ENCODE measurements at places on chromosomes 7 and 10.
A peak's percentile ranks its signal among the peaks of the same experiment; 100 is the strongest.

DNA sequence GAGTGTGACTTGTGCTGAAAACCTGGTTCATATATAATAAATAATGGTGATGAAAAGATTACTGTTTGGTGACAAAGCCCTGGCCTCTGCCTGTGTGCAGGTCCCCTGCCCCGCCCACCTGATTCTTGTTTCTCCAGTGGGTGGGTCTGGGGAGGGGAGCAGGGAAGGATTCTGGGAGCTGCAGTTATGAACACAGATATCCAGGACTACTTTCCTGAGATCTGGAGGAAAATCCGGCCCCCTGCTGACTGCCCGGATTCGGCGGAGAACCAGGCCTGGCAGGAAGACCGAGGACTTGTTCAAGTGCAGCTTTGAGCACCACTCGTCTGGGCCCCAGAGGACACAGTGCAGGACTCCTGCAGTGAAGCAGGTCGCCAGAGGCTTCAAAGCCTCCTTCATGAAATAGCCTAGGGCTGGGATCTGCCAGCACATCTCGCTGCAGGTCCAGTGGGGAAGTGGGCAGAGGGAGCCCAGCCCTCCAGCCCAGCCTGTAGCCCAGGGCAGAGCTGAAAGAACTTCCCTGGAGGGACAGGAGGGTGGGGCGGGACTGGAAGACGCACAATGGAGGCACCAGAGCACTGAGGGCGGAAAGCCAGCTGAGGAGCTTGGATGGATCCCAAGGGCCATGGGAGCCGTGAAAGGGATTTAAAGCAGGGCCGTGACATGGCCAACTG lies 7.0 kb downstream of the ATP6V0E2 start:
- no peak for DNase-seq

DNA sequence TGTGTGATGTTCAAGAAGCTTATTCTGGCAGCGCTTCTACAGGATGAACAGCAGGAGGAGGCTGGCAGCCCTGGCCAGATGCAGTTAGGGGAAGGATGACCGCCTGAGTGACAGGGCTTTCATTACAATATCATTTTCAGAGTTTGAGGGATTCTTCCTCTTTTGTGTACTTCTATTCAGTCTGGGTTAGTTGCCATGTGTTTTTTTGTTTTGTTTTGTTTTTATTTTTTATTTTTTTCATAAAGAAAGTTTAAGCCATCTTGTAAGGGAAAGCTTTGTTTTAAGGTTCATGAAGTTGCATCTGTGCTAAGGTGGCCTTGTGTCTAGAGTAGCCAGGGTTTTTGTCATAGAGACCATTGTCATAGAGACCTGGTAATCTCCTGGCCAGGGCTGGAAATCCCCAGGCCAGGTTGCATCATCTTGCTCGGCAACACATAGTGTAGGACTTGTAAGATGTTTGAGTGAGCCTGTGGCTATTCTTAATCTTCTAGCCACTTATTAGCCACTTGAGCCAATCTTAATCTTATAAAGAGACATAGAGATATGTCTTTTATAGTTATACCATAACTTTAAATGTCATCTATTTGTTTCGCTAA lies 230.5 kb upstream of the TMEM229A start:
- DNase-seq: no peak

DNA sequence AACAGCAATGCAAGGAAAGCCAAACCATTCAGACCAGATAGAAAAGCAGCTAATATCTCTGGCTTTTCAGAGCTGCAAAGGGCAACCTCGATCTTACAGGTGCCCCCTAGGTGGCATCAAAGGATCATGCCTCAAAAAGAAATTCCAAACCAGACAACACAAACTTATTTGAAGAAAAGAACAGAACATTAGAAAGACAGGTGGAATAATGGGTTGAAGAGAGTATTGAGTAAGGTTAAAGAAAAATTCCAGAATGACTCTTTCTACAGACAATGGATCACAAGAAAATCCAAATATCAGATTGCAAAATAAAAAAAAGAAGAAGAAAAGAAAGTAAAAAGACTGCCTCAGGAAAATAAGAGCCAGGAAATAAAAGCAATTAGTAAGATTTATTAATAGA lies 213.7 kb downstream of the ELMO1 start:
- DNase-seq: no peak

- peak; percentile 16 for DNase-seq
Measured at GRCh38 chr7:30348083-30348560, 63.7 kb downstream of the ZNRF2 start.

DNA sequence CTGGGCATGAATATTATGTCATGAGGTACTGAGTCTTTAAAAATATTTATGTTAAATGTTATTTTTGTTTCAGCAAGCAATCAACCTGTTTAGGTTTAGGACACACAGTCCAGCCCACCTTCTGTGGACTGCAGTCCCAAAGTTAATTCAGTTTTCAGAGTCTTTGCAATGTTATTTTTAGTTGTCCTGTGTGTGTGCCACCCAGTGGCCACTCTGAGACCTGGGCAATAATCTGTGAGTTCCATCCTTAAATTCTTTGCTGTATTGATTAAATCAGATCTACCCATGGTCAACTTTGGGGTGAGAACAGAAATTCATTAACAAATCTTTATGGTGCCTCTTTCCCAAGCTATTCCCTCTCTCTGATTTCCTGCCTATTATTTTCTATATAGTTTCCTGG lies 415.1 kb downstream of the CCSER2 start:
- DNase-seq: no peak

GRCh38 chr7:87876869-87877234 lies 559 bp downstream of the DBF4 start:
- DNase-seq: no peak

- no peak for DNase-seq
Measured at GRCh38 chr10:90822508-90822907, 35.3 kb downstream of the HTR7 start.

DNA sequence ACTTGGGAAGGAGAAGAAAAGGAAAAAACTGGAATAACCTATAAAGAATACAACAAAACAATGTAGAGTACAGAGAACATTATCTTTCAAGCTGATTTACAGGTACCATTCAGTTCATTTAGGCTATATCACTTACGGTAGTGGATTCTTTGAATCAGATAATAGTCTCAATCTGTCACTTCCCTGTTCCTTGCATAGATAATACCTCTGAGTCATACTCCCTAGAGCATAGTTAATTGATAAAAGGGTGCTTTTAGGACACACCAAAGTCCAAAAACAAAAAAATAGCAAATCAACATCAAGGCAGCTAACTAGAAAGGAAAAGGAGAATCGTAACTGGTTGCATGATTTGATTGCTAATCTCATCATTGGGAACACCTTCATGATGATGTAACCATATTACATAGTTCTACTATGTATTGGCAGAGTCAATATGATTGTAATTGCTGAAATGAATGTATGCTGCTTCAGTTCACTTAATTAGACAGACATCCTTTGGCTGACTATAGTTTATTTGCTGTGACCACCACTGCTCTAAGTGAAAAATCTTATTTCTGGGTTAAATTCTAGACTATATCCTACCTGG lies 844.4 kb downstream of the GATA3 start:
- no peak for DNase-seq

- no peak for DNase-seq
Measured at GRCh38 chr7:46160861-46161260, 239.8 kb upstream of the IGFBP3 start.

DNA sequence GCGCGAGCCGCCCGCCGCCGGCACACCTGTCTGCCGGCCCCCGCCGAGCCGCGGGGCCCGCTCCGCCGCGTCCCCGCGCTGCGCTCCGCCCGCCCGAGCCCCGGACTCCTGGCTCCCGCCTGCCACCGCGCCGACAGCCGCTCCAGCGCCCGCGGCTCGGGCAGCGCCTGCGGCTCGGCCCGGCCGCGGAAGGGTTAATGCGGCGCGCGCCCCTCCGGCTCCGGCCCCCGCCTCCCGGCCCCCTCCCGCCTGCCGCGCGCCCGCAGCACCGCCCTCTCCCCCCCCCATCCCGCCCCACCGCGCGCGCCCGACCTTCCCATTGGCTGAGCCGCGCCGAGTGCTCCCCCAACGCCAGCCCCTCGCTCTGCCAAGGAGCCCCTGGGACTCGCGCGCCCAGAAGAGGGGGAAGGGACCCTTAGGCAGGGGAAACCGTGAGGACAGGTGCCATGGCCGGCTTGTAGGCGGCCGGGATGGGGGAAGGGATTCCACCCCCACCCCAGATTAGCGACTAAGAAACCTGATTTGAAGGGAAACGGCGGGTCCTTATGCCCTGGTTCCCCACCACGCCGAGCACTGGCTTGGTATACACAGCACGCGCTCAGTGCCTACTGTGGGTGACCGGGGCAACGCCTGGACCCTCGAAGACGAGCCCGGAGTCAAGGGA lies at the start of gene KCNH2:
KCNH2 (minus strand) TSS at position 196 of the 664 bp plus-strand sequence. CDS start 408 bp downstream, outside the sequence.
- DNase-seq: no peak

DNA sequence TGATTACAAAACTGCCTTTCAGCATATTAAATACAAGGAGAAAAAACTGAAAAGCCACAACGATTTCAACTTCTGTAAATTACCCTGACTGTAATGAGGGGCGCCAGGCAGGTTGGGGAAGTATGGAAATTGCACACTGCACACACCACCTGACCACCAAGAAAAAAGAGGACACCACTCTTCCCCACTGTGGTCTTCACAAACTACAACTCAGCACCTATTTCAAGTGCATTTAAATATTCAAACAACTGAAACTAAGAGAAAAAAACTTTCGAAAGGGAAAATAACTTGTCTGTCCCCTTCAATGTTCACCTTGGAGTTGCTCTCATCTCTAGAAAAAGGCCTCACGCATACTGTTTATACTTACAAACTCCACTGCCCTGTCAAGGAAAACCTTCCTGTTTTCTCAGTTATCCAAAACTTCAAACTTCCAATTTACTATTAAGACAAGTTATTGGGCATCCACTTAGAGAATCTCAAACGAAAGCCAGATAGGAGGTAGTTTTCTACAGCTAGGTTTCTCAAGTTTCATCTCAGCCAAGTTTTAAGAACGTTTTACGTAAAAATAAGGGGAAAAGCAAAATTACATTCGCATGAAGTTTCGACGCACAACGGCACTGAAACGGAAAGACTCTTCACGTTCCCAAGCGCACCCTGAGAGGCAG lies 1.4 kb downstream of the LARP4B start:
- DNase-seq: no peak

Data from stimulated activated CD8-positive, alpha-beta memory T cell treated with anti-CD3 and anti-CD28 coated beads, Interleukin-4, amount 100 ng/mL, for 1 hour (primary cell).